ENCODE measurements at places on chromosomes 16 and 17.

- DNase-seq, result no peak
These were observed 9.4 kb downstream of the ALOX15B start for GRCh38 chr17:8048236-8048635.

- no peak for DNase-seq
These were observed 2.9 kb downstream of the E4F1 start for GRCh38 chr16:2226245-2226793.

DNA sequence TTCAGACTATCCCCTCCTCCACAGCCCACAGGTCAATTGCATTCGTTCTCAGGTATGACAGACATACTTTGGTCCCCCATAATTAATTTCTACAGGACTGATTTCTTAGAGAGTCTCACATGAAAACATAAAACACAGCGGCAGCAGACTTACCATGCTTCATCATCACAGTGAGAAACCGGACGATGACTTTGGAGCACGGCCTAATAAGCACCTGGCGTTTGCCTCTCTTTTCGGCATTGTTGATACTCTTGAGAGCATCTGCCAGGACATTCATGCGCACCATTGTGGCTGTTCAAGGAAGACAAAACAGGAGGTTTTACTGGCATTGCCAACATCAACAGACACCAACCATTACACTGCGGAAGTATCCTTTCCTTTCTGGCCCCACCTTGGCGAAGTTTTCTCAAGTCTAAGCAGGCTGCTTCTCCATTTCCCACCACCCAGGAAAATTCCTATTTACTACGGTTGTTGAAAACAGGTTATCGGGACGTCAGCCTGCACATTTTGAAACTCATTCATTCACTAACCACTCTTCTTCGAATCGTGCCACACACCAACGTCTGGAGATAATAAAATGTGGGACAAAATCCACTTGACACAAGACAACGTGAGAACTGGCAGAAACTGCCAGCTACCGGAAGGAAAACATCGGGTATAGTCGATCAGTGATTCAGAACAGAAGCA is 1.2 kb downstream of the RPS15A start:
- no peak for DNase-seq

GRCh38 chr17:35630530-35631148 is 43.5 kb downstream of the AP2B1 start:
- peak; percentile 19 for DNase-seq

GRCh38 chr16:69626256-69626655 is 60.5 kb downstream of the NFAT5 start:
- DNase-seq, result no peak

- DNase-seq, result no peak
These were observed 218.8 kb downstream of the IRF8 start for GRCh38 chr16:86117756-86118155.

DNA sequence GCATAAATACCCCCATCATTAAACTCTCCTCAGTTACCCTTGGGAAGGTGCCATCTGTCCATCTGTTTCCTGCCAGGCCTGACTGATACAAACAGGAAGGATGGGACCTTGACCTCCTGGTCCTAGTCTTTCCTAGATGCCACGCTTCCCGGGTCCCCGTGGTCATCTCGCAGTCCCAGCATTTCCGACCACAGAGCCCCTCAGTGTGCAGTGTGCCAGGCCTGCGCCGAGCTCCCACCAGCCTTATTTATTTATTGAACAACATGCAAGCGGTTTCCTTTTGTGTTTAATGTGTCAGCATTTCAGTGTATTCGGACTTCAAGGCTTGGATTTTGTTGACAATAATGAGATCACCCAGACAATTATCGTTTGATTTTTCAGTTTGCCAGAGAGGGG is 45.6 kb upstream of the NKD1 start:
- no peak for DNase-seq

DNA sequence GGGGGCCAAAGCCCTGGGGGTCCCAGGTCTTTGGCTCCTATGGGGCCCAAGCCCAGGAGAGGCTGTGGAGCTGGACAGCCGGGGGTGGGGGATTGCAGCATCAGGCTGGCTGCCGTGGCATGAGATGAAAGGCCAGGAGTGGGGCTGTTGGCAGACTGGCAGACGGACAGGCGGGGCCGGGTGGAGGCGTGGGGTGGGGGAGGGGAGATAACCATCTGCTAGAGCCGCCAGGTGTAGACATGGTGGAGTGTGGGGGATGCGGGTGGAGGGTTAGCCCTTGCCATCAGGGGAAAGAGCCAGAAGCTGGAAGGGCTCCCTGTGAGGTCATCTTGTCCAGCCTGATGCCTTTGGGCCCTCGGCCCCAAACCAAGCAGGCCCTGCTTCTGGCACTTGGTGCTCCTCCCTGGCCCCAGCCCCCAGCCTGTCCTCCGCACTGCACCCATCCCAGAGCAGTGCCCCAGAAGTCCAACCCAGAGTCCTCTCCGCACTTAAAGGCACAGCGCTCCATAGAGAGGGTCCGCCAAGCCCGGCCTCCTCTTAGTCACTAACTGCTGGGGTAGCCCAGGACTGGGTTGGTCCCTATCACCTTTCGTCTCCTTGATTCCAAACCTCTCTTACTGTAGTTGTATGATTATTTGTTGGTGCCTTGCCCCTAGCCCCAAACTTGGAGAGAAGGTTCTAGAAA is 33.3 kb upstream of the DLX4 start:
- no peak for DNase-seq

GRCh38 chr16:56669840-56670619 is 416 bp downstream of the MT1H start:
- no peak for DNase-seq

- DNase-seq, result no peak
These were observed 62.5 kb downstream of the FTO start for GRCh38 chr16:53766304-53767016.

- DNase-seq, result no peak
These were observed 5.0 kb upstream of the SDR42E1 start for GRCh38 chr16:82016263-82016662.

GRCh38 chr16:71263582-71263981 is 25.6 kb downstream of the CMTR2 start:
- DNase-seq, result no peak

DNA sequence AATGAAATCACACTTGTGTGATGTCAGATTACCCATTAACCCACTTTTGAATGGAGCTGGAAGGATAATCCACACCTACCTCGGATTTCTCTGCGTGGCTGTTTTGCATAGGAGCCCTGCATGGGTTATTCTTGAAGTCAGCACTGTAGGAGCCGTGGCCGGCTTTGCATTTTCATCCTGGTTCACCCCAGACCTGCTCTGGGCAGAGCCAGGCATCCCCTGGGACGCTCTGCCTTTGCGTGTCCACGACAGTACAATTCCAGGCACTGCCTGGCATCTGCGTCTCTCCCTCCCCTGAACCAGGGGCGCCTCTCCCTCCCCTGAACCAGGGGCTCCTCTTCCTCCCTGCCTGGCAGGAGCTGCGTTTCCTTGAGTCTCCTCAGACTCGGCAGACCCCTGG is 29.7 kb upstream of the ZNF750 start:
- DNase-seq, result no peak

DNA sequence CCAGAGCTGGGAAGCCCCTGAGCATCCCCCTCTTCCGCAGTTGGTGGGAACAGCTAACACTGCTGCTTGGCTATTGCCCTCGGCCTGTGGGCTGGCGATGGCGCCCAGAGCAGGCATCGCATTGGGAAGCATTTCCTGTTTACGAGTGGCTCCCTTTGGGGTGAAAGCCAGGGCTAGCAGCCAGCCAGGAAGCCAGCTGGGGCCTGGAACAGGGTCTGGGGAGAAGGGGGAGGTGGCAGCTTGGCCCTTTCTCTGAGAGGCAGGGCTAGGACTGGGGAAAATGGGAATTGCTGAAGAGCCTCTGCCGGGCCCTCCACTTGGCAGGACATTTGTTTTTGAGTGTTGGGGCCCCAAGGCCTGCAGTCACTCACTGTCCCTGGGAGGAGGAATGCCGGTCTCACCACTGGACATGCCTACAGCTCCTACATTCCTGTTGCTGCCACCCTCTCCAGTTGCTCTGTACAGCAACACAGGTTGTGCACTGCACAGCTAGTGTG is 2.4 kb upstream of the MTSS2 start:
- DNase-seq, result no peak

GRCh38 chr17:76408037-76408849 is 23.8 kb downstream of the SPHK1 start:
- peak; percentile 81 for DNase-seq

- DNase-seq, result no peak
These were observed 42.9 kb downstream of the BAHCC1 start for GRCh38 chr17:81438007-81438659.

- DNase-seq, result no peak
These were observed 38.7 kb upstream of the DHX8 start for GRCh38 chr17:43445009-43445589.

DNA sequence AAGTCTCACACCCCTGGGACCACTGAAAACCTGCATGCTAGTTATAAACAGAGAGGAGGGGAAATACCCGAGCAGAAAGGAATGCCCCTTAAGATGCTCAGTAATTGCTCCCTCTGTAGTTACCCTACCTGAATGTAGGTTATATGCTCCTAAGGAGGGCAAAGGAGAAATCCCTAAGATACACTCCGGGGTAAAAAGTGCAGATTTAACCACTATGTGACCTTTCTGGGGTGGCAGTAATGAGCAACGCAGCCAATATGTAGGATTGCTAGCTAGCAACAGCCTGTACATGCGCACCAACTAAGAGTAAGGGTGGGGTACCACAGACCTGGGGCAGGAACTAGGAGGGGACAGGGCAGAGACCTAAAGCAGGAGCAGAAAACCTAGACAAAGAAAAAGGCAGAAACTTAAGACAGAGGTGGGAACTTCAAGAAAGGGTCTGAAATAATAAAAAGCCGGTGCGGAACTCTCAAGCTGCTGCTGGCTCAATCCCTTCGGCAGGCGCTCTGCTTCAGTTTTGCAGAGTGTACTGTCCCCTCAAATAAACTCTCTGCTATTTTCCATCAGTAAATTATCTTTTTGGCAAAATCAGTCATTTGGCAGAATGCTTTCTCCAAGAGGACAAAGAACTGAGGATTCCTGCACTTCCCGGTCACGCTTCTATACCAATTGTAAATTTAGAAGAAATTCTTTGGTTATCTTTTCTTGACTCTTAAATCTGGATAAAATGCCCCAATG is 823.8 kb downstream of the CDH11 start:
- DNase-seq, result no peak

- no peak for DNase-seq
These were observed 6.8 kb downstream of the MEAK7 start for GRCh38 chr16:84497418-84498222.

GRCh38 chr17:32285746-32286517 is 20.3 kb downstream of the RHBDL3 start:
- no peak for DNase-seq

- DNase-seq, result no peak
These were observed 32.5 kb downstream of the ASIC2 start for GRCh38 chr17:33260638-33261037.

- DNase-seq, result no peak
These were observed 1.3 kb downstream of the PFN1 start for GRCh38 chr17:4947010-4947410.

DNA sequence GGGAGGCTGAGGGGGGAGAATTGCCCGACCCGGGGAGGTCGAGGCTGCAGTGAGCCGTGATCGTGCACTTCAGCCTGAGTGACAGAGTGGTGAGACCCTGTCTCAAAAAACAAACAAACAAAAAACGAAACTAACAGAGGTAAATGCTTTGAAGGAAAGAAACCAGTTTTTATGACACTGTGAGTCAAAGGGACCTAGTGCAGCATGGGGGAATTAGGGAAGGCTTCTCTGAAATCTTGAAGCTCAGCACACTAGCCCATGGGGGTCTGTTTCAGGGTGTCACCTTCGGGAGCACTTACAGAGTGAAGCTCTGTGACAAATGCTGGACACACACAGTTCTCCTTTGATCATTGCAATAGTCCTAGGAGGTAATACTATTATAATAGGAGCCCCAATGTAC is 16.6 kb downstream of the ITPRIPL2 start:
- no peak for DNase-seq

- DNase-seq, result no peak
These were observed 293.1 kb upstream of the N4BP1 start for GRCh38 chr16:48903039-48903438.

DNA sequence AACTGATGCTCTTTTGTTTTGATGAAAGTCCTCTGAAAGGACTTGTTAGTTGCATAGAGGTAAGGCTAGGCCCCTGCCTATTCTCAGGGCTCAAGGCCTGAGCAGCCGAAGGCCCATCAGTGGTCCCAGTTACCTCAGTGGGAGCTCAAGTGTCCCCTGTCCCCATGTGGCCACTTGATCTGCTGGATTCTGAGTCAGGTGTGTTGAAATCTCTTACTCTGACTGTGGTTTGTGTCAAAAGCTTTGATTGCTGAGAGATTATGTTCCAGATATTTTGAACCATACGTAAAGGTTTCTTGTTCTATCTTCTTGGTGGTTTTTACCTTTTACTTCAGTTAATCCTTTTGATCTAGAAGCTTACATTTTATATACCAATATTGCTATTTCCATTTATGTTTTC is 191.7 kb downstream of the LGALS9B start:
- no peak for DNase-seq

GRCh38 chr16:66324815-66325515 is 41.5 kb upstream of the CDH5 start:
- peak; percentile 29 for DNase-seq

DNA sequence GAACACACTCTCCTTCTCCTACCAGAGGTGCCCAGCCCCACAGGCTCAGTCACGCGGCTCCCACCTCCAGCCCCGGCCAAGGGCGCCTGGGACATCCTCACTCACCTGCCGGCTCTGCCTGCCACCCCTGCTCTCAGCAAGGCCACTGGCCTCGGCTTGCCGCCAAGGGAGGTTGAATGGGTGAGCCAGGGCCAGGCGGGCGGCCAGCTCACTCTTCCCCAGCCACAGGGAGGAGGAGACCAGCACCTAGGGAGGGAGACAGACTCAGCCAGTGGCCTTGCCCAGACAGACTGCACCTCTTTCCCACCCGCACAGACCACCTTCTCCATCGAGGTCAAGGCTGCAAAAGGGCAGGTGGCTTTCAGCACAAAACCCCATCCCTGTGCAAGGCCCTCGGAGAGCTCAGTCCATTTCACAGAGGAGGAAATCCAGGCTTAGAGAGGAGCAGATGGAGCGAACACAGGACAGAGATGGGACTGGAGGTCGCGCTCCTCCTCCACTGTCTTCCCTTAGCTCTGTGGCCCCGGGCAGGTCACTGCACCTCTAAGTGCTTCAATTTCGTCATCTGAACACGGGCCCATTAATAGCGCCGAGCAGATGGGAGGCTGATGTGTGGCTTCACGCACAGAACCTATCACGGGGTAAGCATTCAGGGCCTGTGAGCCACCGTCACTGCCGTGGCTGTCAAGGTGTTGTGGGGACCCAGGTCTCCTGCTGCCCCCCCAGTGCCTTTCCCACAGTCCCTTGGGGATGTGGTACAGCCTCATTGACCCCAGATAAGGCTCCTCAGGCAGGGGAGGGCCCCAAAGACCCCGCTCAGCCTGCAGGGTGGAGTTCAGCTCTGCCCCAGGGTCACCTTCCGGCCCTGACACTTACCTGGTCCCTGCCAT is 56.1 kb downstream of the RMI2 start:
- DNase-seq, result no peak

- no peak for DNase-seq
These were observed 324.5 kb downstream of the SNX29 start for GRCh38 chr16:12300945-12301500.

- no peak for DNase-seq
These were observed 204.7 kb downstream of the CDRT15L2 start for GRCh38 chr17:20784100-20784665.

GRCh38 chr17:34913001-34913400 is 48.3 kb downstream of the CCT6B start:
- no peak for DNase-seq
